ENCODE measurements at places on chromosomes 6 and 20. TPM values are rescaled to one million over a fixed set of nuclear protein-coding genes. Genes with fewer than 3 reads are reported as not detected.

Gene CCN2
- not detected for total RNA-seq

Gene OLIG3
- total RNA-seq, result 0.14 TPM

DNA sequence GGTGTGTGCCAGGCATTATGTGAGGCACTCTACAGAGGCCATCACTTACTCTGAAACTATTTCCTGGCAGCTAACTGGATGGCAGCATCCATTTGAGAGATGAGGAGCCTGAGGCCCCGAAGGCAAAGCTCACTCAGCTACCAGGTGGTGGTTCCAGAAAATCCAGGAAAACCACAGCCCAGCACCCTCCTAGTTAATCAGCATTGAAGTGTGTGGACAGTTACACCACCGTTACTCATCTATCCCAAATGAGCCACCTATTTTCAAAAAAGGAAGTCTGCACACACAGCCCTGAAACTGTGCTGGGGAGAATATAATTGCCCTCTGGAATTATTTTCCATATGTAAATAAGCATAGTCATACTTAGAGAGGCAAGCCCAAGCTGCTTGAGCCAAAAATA, 67.4 kb downstream of the CNBD2 start:
- DNase-seq, result no peak

Gene PPP1R16B
- total RNA-seq, result 80.4 TPM

GRCh38 chr6:23851522-23851921, 274.5 kb upstream of the NRSN1 start:
- DNase-seq, result no peak

GRCh38 chr6:51704932-51705540, 382.4 kb downstream of the PKHD1 start:
- DNase-seq, result no peak

Gene PTGIS
- 1.0 TPM for total RNA-seq

DNA sequence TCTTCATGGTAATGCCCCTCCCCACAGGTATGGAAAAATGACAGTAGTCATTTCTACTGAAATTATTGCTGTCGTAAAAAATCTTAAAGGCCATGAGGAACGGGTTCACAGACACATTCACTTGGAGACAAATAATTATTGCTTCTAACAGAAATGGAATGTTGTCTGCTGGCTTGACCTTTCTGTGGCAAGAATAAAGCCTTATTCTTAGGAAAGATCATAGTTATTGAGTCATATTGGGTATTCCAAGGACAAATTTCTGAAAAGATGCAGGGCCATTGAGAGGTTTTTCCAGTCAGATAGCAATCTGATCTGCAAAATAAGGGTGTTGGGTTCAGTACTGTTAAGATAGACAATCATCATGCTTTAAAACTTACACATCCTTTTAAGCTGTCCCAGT, 29.2 kb downstream of the AKAP7 start:
- no peak for DNase-seq

Gene HNF4A
- total RNA-seq, result not detected

GRCh38 chr6:140269591-140270165, 895.2 kb upstream of the CITED2 start:
- no peak for DNase-seq

Gene TNF
- total RNA-seq, result 250 TPM

GRCh38 chr6:83083476-83083875, 16.0 kb downstream of the DOP1A start:
- DNase-seq, result no peak

Gene FNDC11
- total RNA-seq, result not detected

DNA sequence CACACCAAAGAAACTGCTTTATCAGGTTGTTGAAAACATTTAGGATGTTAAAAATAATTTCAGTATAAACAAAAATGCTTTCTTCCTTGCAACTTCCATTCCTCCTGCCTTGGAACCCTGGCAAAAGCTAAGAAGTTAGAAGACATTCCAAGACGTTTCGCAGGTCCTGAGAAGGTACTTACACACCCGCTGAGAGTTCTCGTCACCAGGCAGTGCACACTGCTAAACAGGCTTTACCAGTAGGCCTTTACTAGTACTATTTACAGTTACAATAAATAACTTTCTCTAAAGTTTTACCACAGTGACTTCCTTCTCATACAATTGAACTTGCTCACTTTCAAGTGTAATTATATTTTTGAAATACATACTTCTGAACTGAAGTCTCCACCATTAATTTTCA, 81.4 kb upstream of the RPS6KA2 start:
- no peak for DNase-seq

DNA sequence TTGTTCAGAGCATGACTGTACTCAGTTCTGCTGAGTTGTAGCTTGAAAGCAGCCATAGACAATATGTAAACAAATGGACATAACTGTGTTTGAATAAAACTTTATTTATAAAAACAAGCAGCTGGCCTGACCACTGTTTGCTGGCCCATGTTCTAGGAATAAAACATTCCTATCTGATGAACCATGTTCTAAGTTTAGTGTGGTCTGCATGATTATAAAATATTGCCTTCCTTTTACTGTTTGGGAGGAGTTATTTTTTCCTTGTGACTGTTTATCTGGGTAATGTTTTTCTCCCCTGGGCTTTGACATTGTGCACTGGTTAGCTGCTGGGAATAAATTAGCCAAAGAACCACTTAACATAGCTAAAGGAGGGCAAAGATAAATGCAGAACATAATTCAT, 55.1 kb downstream of the CDS2 start:
- no peak for DNase-seq

- DNase-seq, result no peak
Measured at GRCh38 chr6:128290221-128290620, 230.2 kb downstream of the PTPRK start.

GRCh38 chr6:157556671-157557430, 175.9 kb downstream of the ZDHHC14 start:
- no peak for DNase-seq

DNA sequence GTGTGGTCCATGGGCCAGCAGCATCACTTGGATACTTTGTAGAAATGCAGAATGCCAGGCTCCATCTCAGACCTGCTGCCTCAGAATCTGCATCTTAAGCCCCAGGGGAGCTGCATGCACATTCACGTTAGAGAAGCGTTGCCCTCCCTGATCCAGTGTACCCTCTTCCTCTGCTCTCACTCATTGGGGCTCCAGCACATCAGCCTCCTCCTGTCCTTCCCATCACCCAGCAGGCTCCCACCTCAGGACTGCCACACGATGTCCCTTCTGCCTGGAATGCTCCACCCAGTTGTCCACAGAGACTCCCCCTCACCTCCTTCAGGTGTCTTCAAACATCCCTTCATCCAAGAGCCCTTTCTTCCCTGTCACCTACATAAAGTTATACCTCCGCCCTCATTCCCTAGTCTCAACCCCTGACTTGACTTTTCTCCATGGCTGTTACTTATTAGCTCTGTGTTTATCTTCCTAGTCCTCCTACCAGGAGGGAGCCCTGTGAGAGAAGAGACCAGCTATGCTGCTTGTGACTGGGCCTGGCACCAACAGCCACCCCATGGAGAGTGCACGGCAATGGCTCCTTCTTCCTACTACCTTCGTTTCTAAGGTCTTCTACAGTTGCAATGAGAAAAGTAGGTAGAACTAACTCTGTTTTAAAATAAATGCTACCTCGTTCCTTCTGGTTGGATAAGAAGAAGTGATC, 3.3 kb upstream of the ACSS1 start:
- no peak for DNase-seq
